Right ventricle myocardium inferior (tissue), 1 donor: ENCODE measurements at places on chromosomes 12 and 14.

DNA sequence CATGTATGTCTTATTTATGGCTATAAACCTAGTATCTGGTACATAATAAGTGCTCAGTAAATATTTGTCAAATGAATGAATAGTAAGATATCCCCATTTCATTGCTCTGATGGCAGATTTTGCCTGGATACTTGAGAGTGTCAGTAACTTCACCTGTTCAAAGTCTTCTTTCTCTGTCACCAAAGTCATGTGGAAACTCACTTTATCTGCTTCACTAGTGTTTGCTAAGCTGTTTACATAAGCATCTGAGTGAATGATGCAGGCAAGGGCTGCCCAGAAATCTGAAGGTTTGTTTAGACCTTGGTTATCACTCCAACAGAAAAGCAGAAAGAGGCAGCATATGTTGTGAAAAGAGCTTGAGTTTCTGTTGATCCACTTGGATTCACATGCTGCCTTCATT lies 4.3 kb downstream of the OR4E1 start:
- no peak for DNase-seq

- no peak for DNase-seq
These were observed 839 bp downstream of the GSG1 start for GRCh38 chr12:13102461-13103195.

GRCh38 chr12:109752117-109753053 lies 38.8 kb downstream of the FAM222A start:
- peak; percentile 9 for DNase-seq

- peak; percentile 64 for DNase-seq
These were observed 44.9 kb downstream of the DDX11 start for GRCh38 chr12:31118347-31119191.

GRCh38 chr12:65593239-65593701 lies 231.0 kb upstream of the HMGA2 start:
- no peak for DNase-seq

DNA sequence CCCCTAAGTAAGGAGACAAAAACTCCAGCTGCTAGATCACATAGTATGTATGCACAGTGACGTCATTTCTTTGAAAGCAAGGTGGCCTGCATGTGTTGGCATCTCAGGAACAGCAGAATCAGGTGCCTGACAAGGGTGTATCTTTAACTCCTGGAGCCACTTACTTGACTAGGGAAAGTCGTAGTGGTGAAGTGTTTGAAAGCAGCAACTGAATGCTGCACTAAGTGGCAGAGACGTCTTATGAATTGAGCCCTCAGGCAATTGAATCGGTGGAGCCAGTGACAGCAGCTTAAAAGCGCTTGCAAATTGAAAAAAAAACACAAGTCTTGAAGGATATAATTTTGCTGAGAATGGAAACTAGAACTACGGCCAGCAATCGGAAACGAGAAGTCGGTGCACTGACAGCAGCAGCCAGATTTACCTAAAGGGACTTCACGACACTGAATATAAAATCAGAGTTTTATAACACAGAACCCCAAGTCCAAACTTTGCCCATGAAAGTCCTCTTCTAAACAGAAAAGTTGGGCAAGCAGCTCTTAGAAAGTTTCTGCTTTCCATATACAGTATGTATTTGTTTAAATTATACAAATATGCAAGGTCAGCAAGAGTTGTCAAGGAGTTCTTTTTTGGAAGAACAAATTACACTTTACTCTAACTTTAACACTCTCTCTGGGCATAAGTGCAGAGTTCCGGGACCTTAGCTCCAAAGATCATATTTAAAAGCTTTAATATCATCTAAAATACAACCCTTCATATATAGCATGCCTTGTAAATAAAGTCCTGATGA lies 1.1 kb downstream of the IGF1 start:
- DNase-seq: no peak

DNA sequence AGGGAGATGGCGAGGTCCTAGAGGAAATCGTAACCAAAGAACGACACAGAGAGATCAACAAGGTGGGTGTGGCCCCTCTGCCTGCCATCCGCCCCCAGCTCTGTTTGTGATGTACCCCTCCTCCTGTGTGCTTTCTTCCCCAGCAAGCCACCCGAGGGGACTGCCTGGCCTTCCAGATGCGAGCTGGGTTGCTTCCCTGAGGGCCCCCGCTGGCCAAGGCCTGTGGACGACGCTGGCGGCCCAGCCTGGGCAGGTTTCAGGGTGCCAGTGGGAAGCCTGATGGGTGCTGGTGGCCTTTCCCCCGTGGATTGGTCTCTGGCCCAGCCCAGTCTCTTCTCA lies 2.0 kb downstream of the ARL6IP4 start:
- DNase-seq: no peak

DNA sequence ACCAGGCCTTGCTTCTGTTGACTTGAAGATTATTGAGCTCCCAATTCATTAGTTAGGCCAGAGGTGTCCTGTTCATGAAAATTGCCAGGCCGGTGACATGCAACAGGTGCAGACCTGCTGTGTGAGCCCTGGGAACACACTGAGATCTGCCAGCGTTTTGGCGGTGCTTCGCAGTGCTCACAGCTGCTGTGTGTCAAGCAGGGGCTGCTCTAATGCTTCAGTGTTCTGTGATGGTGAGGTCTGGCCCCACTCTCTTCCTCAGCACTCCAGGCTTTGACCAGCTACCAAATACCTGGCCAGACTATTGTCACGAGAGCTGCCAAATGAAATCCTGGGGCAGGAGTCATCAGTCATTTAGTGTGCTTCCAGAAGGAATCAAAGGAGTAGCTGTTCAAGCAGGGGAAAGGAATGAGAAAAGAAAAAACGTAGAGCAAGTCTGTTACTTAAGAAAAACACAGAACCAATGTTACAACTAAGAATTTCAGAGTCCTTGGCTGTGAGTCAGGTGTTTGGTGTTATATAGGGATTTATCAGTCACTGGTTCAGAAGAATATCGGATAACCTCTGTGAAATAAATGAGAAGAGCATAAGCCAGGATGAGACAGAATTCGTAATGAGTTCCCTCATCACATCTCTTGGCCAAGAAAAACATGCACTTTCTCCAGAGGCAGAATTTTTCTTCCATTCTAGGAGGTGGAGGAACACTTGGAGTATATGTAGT lies 150.8 kb downstream of the FBXL14 start:
- no peak for DNase-seq

DNA sequence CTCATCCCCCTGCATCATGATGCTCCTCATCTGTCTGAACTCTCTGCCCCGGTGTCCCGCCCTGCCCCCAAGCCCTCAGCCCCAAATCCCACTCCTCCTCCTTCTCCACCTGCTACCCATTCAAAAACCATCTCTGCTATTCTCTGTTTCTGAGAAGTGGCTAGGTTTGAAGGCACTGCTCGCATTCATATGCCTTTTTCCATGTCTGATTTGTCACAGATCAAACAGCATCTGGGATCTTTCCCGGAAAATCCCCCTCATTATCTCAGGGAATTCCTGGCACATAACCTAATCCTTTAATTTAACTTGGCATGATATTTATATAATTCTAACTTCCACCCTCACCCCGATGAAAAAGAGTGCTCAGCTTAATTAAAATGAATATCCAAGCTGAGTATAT lies 3.3 kb upstream of the ADAM20 start:
- DNase-seq: no peak

GRCh38 chr12:20527417-20528163 lies 159.3 kb downstream of the PDE3A start:
- DNase-seq: no peak

DNA sequence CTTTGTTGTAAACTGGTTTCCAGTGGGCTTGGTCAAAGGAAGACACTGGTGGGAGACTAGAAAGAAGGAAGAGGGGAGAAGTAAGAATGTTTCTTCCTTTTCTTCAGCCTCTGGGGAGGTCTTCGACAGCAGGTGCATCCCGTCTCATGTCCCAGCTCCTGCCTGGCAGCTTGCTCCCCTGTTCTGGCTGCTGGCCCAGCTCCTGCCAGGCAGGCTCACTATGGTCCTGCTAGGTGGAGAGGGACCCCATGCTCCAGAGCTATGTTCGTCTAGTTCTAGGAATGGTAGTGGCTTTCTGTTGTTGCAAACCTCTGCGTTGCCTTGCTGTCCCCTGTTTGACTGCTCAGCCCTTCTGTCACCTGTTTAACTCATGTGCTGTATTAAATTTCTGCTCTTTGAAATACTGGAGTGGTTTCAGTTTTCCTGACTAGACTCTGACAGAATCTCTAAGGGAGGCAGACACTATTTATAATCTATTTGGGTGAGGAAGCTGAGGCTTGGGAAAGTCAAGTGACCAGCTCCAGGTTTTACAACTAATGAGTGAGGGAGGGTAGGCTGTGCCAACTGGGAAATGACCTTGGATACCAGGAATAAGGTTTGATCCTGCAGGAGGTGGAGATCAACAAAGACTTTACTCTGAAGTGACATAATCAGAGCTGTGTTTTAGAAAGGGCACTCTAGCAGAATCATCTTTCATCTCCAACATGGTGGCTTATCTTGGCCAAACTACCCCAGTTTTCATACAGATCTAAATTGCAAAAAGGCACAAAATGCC lies 94.7 kb upstream of the DDHD1 start:
- DNase-seq: no peak

DNA sequence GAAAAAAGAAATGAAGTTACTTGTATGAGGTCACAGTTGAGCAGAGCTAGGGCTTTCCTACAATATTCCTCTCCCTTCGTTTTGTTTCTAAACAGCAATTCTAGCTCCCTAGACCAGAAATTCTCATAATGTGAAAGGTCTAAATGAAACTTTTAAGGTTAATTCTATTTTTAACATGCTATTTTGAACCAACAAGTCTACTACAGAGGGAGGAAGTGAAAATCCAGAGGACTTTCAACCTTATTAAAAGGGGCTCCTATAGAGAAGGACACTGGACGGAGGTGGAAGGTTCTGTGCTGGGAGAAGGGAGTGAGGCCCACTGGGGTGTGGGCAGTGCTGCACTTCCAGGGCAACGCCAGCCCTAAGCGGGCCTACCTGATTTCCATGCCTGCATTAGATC lies 13.4 kb downstream of the GSG1 start:
- DNase-seq: no peak

GRCh38 chr12:6394398-6394797 lies 10.4 kb downstream of the LTBR start:
- no peak for DNase-seq

DNA sequence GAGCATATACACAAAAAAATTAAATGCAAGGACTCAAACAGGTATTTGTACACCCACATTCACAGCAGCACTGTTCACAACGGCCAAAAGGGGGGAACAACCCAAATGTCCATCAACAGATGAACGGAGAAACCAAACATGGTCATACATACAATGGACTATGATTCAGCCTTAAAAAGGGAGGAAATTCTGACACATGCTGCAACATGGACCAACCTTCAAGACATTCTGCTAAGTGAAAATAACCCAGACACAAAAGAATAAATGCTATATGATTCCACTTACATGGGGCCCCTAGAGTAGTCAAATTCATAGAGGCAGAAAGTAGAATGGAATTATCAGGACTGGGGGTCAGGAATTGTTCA lies 29.5 kb downstream of the ACTN1 start:
- DNase-seq: no peak

DNA sequence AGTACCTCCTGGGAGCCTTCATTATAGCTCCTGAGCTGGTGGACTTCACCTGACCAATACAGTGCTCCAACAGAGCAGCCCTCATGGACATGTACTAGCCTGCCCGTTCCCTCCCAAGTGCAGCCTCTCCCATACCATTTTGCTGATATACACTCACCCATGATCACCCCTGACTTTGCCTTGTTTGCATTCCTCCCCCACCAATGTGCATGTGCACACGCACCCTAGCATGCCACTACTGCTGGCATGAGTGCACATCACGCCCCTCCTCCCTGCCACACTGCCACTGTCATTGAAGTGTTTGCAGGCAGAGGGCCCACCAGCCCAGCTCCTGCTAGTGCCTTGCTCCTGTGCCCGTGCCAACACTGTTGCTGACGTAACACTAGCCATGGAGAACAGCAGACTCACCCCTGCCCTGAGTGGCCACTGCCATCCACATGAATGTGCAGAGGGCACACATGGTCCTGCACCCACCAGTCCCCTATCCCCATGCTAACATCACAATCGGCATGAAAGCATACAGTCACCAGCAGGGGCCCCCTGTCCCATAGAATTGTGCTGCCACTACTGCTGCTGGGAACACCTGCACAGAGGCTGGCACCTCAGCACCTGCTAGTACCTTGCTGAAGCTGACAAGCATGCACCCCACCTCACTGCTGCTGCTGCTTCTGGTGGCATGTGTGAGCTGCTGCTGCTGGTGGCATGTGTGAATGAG lies 110.3 kb downstream of the SINHCAF start:
- no peak for DNase-seq

DNA sequence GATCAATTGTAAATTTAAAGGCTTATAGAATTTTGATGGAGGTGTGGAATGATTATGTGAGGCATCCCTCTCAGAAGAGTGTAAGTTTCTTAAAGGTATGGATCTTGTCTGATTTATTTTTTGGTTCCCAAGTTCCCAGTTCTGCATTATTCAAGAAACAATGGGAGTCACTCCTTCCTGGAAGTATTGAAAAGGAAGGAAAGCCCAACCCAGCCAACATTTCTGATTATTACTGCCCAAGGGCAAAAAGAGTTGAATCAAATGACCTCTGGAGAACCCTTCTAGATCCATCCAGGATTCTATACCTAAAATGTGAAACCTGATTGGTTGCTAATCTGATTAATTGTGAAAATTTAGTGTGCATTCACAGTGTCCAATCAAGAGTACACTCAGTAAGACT lies 166.2 kb downstream of the ANO2 start:
- DNase-seq: no peak

DNA sequence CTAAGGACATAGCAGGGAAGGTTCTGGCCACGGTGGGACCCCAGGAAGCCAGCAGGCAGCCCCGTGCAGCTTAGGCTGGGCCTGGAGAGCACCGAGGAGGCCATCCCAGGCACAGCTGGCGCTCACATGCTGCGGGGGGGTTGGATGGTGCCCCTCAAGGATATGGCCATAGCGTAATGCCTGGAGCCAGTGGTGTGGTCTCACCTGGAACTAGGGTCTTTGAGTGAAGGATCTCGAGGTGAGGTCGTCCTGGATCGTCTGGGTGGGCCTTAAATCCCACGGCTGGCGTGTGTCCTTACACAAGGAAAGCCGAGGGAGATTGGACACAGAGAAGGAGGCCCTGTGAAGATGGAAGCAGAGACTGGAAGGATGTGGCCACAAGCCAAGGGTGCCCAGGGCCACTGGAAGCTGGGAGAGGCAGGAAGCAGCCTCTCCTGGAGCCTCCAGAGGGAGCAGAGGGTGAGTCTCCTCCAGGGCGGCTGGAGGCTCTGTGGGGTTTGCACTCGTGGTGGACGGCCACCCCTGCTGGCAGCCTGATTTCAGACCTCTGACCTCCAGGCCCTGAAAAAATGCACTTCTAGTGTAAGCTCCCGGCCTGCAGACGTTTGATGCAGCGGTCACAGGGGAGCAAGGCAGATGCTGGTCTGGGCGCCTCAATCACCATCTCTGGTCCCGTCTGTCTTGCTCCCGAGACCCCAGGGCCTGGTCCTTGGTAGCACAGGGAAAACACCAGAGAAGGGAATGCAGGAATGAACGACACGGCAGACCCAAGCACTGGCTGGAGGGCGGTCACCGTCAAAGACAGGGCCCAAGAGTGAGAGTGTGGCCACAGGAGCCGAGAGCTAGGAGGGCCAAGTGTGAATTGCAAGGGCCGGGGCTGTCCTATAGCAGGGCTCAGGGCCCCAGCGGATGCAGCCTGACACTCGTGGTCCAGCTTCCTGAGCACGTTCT lies 218.6 kb downstream of the KIF26A start:
- DNase-seq: peak; percentile 51

GRCh38 chr12:52347551-52348510 lies 19.4 kb downstream of the KRT85 start:
- DNase-seq: no peak

GRCh38 chr12:80154261-80154660 lies 54.9 kb downstream of the OTOGL start:
- DNase-seq: no peak

- no peak for DNase-seq
These were observed 81.4 kb downstream of the CRACR2A start for GRCh38 chr12:3671330-3672112.

GRCh38 chr14:74834692-74835392 lies 41.1 kb downstream of the PROX2 start:
- DNase-seq: no peak
